ENCODE measurements at places on chromosomes 12 and 14. TPM values are rescaled to one million over a fixed set of nuclear protein-coding genes. Genes with fewer than 3 reads are reported as not detected.
A peak's percentile ranks its signal among the peaks of the same experiment; 100 is the strongest.

GRCh38 chr12:92503971-92504593 is 198.7 kb upstream of the PLEKHG7 start:
- DNase-seq, result no peak
- H3K27ac ChIP-seq, result peak overlapping the region; percentile 93
- no peaks in the 10 kb centered on the region for H3K27me3 ChIP-seq
- peak overlapping the region; percentile 17 for H3K4me3 ChIP-seq
- peaks cover 63% of the 10 kb centered on the region for H3K4me1 ChIP-seq

The GPR162 gene
- not detected for polyA plus RNA-seq

The TEX52 gene
- not detected for polyA plus RNA-seq

The KRT85 gene
- not detected for polyA plus RNA-seq

DNA sequence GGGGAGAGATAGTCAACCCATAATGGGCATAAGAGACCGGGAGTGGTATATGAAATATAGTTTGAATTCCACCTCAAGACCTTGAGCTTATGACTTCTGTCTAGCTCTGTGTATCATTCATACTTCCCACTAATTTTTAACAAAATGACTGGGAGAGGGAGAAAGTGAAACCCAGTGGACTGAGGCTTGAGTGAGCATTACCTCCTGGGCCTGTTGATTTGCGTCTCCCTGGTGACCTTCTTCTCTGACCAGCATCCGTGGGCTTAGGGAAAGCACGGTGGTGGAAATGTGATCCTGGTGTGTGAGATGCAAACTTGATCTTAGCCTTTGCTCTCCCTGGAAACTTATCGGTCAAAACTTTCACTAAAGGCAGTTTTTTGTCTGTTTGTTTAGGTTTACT is 207.9 kb upstream of the BCL2L14 start:
- no peak overlapping the region for H3K4me3 ChIP-seq
- H3K4me1 ChIP-seq, result peaks cover 9% of the 10 kb centered on the region
- no peak overlapping the region for H3K27ac ChIP-seq
- no peaks in the 10 kb centered on the region for H3K27me3 ChIP-seq
- no peak for DNase-seq

DNA sequence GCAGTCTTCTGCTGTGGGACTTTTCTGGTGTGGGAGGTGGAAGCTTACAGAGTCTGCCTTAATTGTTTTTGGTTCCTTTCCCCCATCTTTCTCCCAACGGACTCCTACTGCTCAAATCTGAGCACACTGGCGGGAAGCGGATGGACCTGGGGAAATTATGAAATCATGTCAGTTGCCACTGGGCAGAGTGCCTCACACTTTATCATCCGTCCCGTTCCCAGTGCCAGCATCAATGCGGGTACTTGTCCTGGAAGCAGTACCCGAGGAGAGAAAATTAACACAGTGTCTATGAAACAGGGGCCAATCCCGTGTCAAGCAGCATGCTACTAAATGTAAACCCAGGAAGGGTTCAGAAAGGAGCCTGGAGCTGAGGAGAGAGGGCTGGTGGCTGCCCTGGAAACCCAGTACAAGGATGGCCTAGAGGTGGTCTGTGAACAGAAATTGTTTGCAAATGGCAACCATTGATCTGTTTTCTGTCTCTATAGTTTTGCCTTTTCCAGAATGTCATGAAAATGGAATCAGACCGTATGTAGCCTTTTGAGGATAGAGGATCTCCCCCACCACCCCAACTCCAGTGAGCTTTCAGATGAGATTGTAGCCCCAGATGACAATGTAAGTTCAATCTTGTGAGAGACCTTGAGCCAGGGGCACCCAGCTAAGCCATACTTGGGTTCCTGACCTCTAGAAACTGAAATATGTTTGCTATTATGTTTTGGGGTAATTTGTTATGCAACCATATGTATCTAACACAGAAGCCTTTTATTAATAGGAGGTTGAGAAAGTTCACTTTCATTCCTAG is 908 bp upstream of the CDKL1 start:
- peaks cover 41% of the 10 kb centered on the region for H3K4me1 ChIP-seq
- no peaks in the 10 kb centered on the region for H3K27me3 ChIP-seq
- DNase-seq, result no peak
- H3K27ac ChIP-seq, result peak overlapping the region; percentile 16
